Small intestine (tissue), 16 donors: ENCODE measurements at places on chromosomes 11 and 22. TPM values are rescaled to one million over a fixed set of nuclear protein-coding genes. Genes with fewer than 3 reads are reported as not detected.

OR4C15 gene
- polyA plus RNA-seq: not detected

DNA sequence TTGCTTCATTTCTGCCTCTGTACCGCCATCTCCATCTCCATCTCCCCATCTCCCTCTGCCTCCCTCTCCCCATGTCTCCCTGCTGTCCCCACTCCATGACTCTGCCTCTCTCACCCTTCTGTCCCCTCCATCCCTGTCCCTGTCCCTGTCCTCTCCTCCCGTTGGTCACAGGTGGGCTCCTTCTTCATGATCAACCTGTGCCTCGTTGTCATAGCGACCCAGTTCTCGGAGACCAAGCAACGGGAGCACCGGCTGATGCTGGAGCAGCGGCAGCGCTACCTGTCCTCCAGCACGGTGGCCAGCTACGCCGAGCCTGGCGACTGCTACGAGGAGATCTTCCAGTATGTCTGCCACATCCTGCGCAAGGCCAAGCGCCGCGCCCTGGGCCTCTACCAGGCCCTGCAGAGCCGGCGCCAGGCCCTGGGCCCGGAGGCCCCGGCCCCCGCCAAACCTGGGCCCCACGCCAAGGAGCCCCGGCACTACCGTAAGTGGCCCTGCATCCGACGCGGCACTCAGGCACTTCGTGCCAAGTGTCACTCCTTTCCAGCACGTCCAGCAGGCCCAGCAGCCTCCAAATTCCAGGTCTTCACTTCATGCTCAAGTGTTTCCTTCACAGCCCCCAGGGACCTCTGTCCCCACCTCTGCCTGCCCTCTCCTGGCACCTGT, 76.0 kb downstream of the CACNA1I start:
- H3K36me3 ChIP-seq: no peaks in the 10 kb centered on the region
- H3K27me3 ChIP-seq: peaks cover 2% of the 10 kb centered on the region
- no peak overlapping the region for H3K4me3 ChIP-seq
- H3K27ac ChIP-seq: no peak overlapping the region

DNA sequence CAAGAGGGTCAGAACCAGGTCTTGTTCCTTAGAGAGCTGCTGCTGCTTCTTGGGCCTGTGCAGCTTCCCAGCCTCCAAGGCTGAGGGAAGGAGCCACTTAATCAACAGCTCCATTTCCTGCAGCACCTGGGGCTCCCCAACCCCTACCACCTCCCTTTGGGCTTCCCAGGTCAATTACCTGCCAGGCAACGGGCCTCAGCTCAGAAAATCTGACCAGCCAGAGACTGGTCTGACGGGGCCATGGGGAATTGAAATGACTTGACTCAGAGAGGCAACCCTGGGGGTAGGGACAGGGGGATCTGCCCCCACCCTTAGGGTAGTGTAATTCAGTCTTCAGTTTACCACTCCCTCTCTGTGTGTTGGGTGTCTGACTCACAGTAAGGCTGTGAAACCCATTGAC, 4.7 kb upstream of the MAJIN start:
- no peak for DNase-seq
- no peak overlapping the region for H3K27ac ChIP-seq
- H3K4me3 ChIP-seq: no peak overlapping the region
- no peaks in the 10 kb centered on the region for H3K27me3 ChIP-seq

ZDHHC8 gene
- polyA plus RNA-seq: 33.5 TPM

DNA sequence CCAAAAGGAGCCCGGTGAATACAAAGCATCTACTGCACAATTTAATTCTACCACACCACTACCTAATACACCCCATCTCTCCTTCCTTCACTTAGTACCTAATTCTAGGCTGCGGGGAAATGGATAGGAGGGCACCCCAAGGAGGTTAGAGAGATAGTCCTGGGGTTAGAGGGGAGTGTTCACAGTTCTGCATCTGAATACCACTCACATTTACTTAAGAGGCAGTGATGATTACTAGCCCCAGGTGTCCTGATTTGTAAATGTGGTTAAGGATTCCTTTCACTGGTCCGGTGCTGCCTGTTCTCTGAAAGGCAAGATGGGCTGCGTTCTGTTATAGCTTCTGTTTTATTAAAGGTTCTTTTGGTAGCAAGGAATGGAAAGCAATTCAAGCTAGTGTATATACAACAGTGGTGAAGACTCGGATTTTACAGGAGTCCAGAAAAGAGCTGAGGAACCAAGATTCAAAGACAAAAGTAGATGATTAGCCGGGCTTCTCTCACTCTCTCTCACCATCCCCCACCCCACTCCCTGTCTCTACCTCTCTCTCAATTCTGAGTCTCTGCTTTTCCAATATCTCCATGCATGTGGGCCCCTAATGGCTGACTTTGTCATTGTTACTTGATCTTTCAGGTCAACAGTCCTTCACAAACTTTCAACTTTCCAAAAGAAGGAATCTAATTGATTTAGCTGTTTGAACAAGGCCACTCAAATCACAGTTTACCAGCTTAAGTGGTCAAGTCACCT, 8.7 kb upstream of the KCNA4 start:
- H3K27ac ChIP-seq: no peak overlapping the region
- no peaks in the 10 kb centered on the region for H3K27me3 ChIP-seq
- H3K36me3 ChIP-seq: no peaks in the 10 kb centered on the region

- no peaks in the 10 kb centered on the region for H3K4me1 ChIP-seq
- no peak for DNase-seq
- H3K27ac ChIP-seq: no peak overlapping the region
- no peak overlapping the region for H3K4me3 ChIP-seq
- H3K27me3 ChIP-seq: no peaks in the 10 kb centered on the region
Observed at GRCh38 chr11:102177126-102177525, 66.9 kb downstream of the YAP1 start.

GRCh38 chr11:72480347-72480746, 46.0 kb upstream of the CLPB start:
- no peak for DNase-seq
- no peaks in the 10 kb centered on the region for H3K36me3 ChIP-seq
- no peak overlapping the region for H3K4me3 ChIP-seq
- H3K27me3 ChIP-seq: no peaks in the 10 kb centered on the region
- no peaks in the 10 kb centered on the region for H3K4me1 ChIP-seq
- no peak overlapping the region for H3K27ac ChIP-seq

- no peak overlapping the region for H3K4me3 ChIP-seq
- H3K4me1 ChIP-seq: peaks cover 3% of the 10 kb centered on the region
- H3K36me3 ChIP-seq: no peaks in the 10 kb centered on the region
- H3K27ac ChIP-seq: no peak overlapping the region
Observed at GRCh38 chr11:10938231-10938630, 80.4 kb upstream of the ZBED5 start.

KDM4D gene
- polyA plus RNA-seq: 0.27 TPM

DNA sequence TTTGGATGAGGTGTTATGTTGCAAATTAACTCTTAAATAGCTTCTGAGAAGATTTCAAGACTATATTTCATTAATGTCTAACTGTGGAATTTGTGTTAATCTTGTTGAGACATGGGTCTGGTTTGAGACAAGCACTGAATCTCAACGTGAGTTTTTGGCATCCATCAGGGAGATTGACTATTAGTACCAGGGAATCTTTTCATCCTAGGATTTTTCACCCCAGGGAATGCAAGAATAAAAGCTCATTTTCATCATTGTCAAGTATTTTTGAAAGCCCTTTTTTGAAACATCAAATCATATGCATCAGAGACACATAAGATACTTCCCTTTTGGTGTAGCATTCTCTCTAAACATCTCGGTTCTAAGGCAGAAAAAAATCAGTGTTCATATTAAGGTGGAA, 19.5 kb downstream of the OR5T2 start:
- no peak overlapping the region for H3K4me3 ChIP-seq
- H3K27me3 ChIP-seq: no peaks in the 10 kb centered on the region

CLCF1 gene
- 1.4 TPM for polyA plus RNA-seq

- peak overlapping the region; percentile 24 for H3K27ac ChIP-seq
- no peak for DNase-seq
- H3K4me3 ChIP-seq: no peak overlapping the region
- peaks cover 26% of the 10 kb centered on the region for H3K4me1 ChIP-seq
- H3K27me3 ChIP-seq: no peaks in the 10 kb centered on the region
- H3K36me3 ChIP-seq: no peaks in the 10 kb centered on the region
Observed at GRCh38 chr11:46361283-46362155, 14.3 kb downstream of the DGKZ start.

- DNase-seq: peak; percentile 51
- peak overlapping the region; percentile 60 for H3K27ac ChIP-seq
- peaks cover 2% of the 10 kb centered on the region for H3K36me3 ChIP-seq
- H3K4me1 ChIP-seq: peaks cover 2% of the 10 kb centered on the region
- H3K27me3 ChIP-seq: no peaks in the 10 kb centered on the region
- H3K4me3 ChIP-seq: peak overlapping the region; percentile 56
Observed at GRCh38 chr11:94549146-94549545, 5.4 kb downstream of the FUT4 start.

- peaks cover 26% of the 10 kb centered on the region for H3K4me1 ChIP-seq
- DNase-seq: peak; percentile 65
- no peaks in the 10 kb centered on the region for H3K27me3 ChIP-seq
- peak overlapping the region; percentile 99 for H3K27ac ChIP-seq
- H3K36me3 ChIP-seq: no peaks in the 10 kb centered on the region
Observed at GRCh38 chr22:40855979-40856512, 393 bp downstream of the ST13 start.

GAS2 gene
- 3.1 TPM for polyA plus RNA-seq

LAYN gene
- 9.9 TPM for polyA plus RNA-seq

- H3K27ac ChIP-seq: peak overlapping the region; percentile 54
- no peaks in the 10 kb centered on the region for H3K36me3 ChIP-seq
- no peak overlapping the region for H3K4me3 ChIP-seq
- DNase-seq: no peak
- H3K27me3 ChIP-seq: no peaks in the 10 kb centered on the region
Observed at GRCh38 chr11:36326524-36327419, 30.7 kb downstream of the PRR5L start.

PEX16 gene
- polyA plus RNA-seq: 71.9 TPM

DNA sequence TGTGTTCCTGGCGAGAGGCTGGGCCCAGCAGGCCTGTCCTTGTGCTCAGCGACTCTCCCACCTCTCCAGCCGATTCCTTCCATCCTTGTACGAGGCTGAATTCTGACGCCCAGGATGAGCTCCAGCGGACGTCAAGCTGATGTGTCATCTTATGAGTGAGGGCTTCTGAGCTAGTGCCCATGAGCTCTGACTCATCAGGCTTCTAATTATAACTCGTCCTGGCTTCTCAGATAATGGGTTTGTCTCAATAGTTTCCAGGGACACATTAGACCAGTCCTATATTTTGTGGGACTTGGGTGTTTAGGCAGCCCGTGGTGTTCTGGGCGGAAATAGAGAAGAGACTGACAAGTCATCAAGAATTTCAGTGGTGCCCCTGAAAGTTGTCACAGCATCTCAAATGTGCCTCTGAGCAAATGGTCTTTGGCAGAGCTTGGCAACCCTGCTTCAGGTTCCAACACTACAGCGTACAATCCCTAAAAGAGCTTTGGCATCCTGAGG, 108.2 kb upstream of the CD44 start:
- H3K27ac ChIP-seq: peak overlapping the region; percentile 18
- H3K4me3 ChIP-seq: no peak overlapping the region
- no peaks in the 10 kb centered on the region for H3K27me3 ChIP-seq
- H3K4me1 ChIP-seq: no peaks in the 10 kb centered on the region
- no peaks in the 10 kb centered on the region for H3K36me3 ChIP-seq

CYTH4 gene
- polyA plus RNA-seq: 5.4 TPM

WNT11 gene
- 3.4 TPM for polyA plus RNA-seq

MPEG1 gene
- polyA plus RNA-seq: 8.8 TPM

GRCh38 chr11:134474070-134474860, 62.2 kb upstream of the B3GAT1 start:
- H3K27ac ChIP-seq: no peak overlapping the region
- no peak overlapping the region for H3K4me3 ChIP-seq
- no peaks in the 10 kb centered on the region for H3K27me3 ChIP-seq
- peaks cover 2% of the 10 kb centered on the region for H3K36me3 ChIP-seq
- DNase-seq: no peak

- H3K36me3 ChIP-seq: no peaks in the 10 kb centered on the region
- no peaks in the 10 kb centered on the region for H3K4me1 ChIP-seq
- no peak overlapping the region for H3K27ac ChIP-seq
Observed at GRCh38 chr11:76856106-76856505, 4.6 kb upstream of the ACER3 start.

GRCh38 chr11:72808331-72808798, 5.8 kb upstream of the ATG16L2 start:
- no peaks in the 10 kb centered on the region for H3K27me3 ChIP-seq
- no peak overlapping the region for H3K27ac ChIP-seq
- DNase-seq: no peak
- peaks cover 10% of the 10 kb centered on the region for H3K4me1 ChIP-seq
- no peaks in the 10 kb centered on the region for H3K36me3 ChIP-seq

CHRM1 gene
- polyA plus RNA-seq: 0.65 TPM

CYP2D6 gene
- polyA plus RNA-seq: 172 TPM

TPBGL gene
- polyA plus RNA-seq: not detected

DNA sequence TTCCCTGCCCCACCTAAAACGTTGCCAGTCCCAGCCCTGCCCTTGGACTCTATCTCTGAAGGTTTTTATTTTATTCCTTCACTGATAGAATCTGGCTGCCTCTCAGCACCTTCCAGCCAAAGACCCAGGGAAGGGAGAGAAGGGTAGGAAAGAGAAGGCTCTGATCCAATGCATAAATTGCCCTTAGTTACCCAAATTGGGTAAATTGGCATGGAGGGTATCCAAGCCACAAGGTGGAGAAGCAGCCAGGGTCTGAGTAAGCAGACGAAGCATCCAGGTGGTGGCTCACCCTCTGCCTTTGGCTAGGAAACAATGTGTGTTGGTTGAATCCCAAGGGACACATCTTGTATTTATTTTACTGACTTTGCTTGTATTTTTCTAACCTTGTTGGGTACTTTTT, 89.0 kb downstream of the FEZ1 start:
- H3K4me1 ChIP-seq: no peaks in the 10 kb centered on the region
- H3K27me3 ChIP-seq: peaks cover 9% of the 10 kb centered on the region
- DNase-seq: no peak
- H3K36me3 ChIP-seq: no peaks in the 10 kb centered on the region
- H3K27ac ChIP-seq: no peak overlapping the region
- no peak overlapping the region for H3K4me3 ChIP-seq

- DNase-seq: no peak
- no peaks in the 10 kb centered on the region for H3K27me3 ChIP-seq
- no peaks in the 10 kb centered on the region for H3K36me3 ChIP-seq
- no peaks in the 10 kb centered on the region for H3K4me1 ChIP-seq
- no peak overlapping the region for H3K27ac ChIP-seq
Observed at GRCh38 chr11:15177491-15177890, 62.8 kb downstream of the INSC start.

MEN1 gene
- 27.1 TPM for polyA plus RNA-seq

UPK3A gene
- 0.36 TPM for polyA plus RNA-seq

GRCh38 chr11:2376751-2377451, at the start of gene CD81:
Gene CD81, plus strand, starts transcription at chr11:2377310. Its CDS starts 240 bp downstream, at chr11:2377550.
- H3K4me3 ChIP-seq: peak within 1 kb of the TSS; percentile 78
- no peaks in the 10 kb centered on the region for H3K36me3 ChIP-seq
- peak within 1 kb of the TSS; percentile 60 for H3K27ac ChIP-seq

- DNase-seq: no peak
- H3K27ac ChIP-seq: no peak overlapping the region
- H3K4me1 ChIP-seq: no peaks in the 10 kb centered on the region
- no peak overlapping the region for H3K4me3 ChIP-seq
- no peaks in the 10 kb centered on the region for H3K36me3 ChIP-seq
Observed at GRCh38 chr22:30871391-30872284, 96.9 kb downstream of the MORC2 start.

CDC42EP1 gene
- 41.1 TPM for polyA plus RNA-seq

GRCh38 chr22:43819931-43820640, 8.0 kb upstream of the EFCAB6 start:
- no peak for DNase-seq
- no peaks in the 10 kb centered on the region for H3K36me3 ChIP-seq
- H3K27ac ChIP-seq: no peak overlapping the region
- H3K4me1 ChIP-seq: no peaks in the 10 kb centered on the region
- H3K27me3 ChIP-seq: no peaks in the 10 kb centered on the region
- H3K4me3 ChIP-seq: no peak overlapping the region
